NCI-H526 treated with DMSO at 0.1 percent for 48 hours (cell line): ENCODE measurements at places on chromosomes 4 and X.

DNA sequence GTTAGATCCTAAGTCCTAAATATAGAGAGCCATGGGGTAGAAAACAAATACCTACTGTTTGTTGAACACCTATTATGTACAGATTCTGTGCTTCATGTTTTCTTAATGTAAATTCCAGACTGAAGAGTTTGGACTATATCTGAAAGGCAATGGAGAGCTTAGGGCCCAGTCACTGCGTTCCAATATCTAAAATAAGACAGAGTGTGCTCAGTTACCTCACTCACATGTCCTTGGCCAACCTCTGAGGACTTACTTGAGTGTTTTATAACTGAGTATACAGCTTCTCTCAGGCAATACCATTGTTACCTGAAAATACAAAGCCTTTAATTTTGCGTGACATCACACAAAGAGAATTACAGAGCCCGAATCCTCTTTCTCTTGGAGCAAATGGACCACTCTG lies 53.2 kb downstream of the GRIA3 start:
- no peak for DNase-seq

DNA sequence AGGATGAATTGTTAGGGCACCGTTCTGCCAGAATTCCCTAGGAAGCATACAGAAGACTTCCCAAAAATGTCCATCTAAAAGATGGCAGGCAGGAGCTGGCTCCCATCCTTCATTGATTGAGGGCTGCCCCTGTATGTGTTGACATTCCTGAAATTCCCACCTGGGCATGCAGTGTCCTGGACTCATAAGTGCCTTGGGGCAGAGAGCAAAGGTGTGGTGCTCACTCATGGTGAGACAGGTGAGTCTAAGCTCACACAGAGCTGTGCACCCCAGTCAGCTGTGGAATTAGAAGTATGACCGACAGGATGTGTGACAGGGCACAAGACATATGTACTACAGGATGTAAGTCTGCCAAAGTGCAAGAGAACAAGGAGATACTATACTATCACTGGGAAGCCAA lies 271.9 kb downstream of the MID1IP1 start:
- DNase-seq, result no peak

- DNase-seq, result no peak
Observed at GRCh38 chr4:68366600-68366999, 16.7 kb upstream of the YTHDC1 start.

DNA sequence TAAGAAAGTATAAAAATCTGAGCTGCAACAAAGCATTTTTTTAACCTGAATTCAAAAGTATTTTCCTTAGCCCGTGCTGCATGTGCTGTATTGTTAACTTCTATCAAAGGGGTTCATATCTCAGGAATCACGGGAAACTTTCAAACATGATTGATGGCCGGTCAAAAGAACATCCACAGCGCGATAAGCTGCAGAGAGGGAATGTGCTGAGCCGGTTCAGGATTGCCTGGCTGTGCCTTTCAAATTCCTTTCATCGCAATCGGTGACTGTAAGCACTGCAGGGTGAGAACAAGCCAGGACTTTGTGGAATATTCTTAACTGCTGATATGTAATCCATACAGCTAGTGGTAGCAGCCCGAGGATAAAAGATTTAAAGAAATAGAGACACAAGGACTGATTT lies 210.9 kb upstream of the NOCT start:
- DNase-seq, result no peak

GRCh38 chr4:153834901-153835300 lies 46.0 kb upstream of the SFRP2 start:
- no peak for DNase-seq

GRCh38 chr4:40241941-40242340 lies 45.1 kb downstream of the RHOH start:
- DNase-seq, result no peak

- DNase-seq, result peak; percentile 38
Observed at GRCh38 chr4:113636877-113637276, 124.7 kb downstream of the CAMK2D start.

DNA sequence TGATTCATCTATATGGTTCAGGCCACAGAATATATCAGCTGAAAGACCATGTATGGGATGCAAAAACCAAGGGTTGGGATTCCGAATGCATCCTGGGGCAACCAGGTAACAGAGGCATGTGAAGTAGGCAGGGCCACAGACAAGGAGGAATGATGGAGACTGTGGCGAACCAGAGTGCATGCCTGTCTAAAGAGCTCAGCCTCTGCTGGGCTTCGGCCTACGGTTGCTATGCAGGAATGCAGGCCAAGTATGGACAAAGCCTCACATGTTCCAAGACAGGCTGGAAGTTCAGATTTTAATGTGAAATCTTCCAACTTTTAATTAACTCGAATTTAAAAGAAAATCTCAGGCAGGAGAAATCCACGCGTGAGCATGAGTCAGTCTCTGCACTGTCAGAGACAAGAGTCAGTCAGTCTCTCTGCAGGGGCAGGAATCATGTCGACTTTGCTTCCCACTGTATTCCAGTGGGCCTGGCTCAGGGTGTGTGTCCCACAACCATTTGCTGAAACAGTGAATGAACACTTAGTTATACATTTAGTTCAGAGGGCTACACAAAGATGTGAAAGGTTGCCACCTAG lies 344.4 kb downstream of the UNC5C start:
- no peak for DNase-seq

GRCh38 chr4:169269916-169270809 lies 593 bp downstream of the SH3RF1 start:
- peak; percentile 59 for DNase-seq

- no peak for DNase-seq
Observed at GRCh38 chr4:100257567-100257966, 67.3 kb upstream of the DDIT4L start.

DNA sequence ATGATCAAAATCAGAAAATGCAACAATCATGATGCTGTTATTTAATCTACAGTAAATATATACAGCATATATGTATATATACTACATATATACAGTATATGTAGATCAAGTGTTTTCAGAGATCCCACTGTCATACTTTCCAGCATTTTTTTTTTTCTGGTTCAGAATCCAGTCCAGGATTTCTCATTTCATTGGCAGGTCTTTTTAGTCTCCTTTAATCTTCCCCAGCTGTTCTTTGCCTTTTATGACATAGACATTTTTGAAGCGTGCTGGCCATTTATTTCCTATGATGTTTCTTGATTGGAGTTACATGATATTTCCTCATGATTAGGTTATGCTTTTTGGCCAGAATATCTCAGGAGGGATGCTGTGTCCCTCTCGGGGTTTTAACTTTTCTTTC lies 92.0 kb upstream of the TLR2 start:
- DNase-seq, result no peak

DNA sequence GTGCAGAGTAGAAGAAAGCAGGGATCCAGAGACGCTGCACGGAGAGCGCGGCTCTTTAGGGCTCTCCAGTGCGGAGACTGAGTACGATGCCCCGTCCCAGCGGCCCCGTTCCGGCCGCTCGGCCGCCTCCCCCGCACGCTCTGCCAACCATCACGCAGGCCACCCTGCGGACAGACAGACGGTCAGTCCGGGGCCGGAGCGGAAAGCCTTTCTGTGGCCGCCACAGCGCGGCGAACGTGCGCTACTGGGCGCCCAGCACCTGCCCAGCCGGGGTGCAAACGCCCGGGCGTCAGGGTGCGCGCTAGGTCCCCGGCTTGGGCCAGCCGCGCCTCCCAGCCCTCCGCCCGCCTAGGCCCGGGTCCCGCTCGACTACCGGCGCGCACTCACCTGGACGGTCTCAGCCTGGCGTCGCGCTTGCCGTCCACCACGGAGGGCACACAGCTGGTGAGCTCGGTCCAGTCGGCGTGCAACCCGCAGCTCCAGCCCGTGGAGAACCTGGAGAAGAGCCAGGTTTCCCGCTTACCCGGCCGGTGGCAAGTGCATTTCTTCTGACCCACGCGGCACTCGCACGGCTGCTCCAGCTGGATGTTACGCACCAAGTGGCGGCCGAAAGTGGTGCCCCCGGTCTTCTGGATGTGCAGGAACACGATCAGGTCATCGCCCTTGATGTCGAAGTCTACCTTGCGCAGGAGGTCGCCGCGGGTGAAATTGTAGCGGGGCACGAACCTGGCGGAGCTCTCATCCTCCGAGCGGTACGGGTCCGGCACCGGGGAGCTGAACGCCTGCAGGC lies 1.8 kb downstream of the HS6ST2 start:
- DNase-seq, result no peak

- DNase-seq, result no peak
Observed at GRCh38 chr4:57214654-57215411, 104.6 kb upstream of the IGFBP7 start.

DNA sequence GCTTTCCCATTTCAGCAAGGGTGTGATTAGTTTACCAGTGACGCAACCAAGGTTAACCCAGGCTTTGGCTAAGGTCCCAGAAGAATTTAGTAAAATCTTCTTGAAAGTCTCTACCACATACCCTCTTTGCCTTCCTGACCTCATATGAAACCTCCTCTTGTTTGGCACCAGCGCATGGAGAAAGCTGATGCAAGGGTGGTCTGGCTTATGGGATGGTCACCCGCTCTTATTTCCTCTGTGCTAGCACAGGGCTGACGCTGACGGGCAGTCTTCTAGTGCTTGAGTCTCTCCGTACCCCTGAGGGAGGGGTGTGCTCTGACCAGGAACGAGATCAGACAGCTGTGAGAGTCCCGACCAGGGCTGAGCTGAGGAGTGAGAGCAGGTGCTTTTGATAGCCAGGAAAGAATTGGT lies 137.6 kb downstream of the TENM3 start:
- no peak for DNase-seq

GRCh38 chr4:181692965-181693364 lies 550.2 kb upstream of the TENM3 start:
- no peak for DNase-seq

- no peak for DNase-seq
Observed at GRCh38 chrX:54807524-54808108, at the start of gene MAGED2. Gene MAGED2, plus strand, starts transcription at chrX:54807745. Its CDS starts 1,587 bp downstream, at chrX:54809332.

DNA sequence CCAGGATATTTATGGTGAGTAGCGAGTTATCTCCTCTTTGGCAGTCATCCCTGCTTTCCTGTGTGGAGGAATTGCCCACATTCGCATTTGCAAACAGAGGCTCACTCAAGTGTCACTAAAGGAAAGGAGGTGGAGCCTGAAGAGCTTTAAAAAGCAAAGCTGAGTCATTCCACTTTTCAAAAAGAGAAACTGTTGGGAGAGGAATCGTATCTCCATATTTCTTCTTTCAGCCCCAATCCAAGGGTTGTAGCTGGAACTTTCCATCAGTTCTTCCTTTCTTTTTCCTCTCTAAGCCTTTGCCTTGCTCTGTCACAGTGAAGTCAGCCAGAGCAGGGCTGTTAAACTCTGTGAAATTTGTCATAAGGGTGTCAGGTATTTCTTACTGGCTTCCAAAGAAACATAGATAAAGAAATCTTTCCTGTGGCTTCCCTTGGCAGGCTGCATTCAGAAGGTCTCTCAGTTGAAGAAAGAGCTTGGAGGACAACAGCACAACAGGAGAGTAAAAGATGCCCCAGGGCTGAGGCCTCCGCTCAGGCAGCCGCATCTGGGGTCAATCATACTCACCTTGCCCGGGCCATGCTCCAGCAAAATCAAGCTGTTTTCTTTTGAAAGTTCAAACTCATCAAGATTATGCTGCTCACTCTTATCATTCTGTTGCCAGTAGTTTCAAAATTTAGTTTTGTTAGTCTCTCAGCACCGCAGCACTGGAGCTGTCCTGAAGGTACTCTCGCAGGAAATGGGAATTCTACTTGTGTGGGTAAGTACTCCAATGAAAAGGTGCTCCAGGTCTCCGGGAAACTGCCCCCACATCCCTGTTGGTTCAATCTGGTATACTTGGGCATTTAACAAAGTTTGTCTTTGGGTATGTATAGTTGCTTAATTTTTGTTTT lies at the start of gene EGF:
EGF (plus strand) TSS at position 178 of the 890 bp plus-strand sequence; CDS start at position 631, 453 bp downstream.
- DNase-seq, result no peak

- DNase-seq, result no peak
Observed at GRCh38 chr4:149513081-149513480, 302.6 kb downstream of the IQCM start.

DNA sequence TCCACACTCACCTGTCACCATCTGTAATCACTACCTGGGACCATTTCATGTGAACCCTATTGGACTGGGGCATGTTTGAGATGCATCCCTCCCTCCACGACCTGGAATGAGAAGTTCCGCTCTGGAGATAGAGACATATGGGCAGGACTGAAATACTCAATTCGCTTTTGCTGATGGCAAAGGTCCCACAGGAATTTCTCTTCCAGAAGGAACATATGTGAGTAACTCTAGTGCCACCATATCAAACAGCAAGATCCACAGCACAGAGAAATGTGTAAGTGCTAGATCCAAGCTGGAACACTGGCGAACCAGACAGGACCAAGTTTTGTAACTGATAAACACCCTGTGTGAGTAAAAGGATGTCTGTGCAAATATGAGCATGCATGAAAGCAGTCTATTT lies 43.9 kb downstream of the SEL1L3 start:
- no peak for DNase-seq

GRCh38 chr4:113699772-113700171 lies 61.8 kb downstream of the CAMK2D start:
- DNase-seq, result no peak

DNA sequence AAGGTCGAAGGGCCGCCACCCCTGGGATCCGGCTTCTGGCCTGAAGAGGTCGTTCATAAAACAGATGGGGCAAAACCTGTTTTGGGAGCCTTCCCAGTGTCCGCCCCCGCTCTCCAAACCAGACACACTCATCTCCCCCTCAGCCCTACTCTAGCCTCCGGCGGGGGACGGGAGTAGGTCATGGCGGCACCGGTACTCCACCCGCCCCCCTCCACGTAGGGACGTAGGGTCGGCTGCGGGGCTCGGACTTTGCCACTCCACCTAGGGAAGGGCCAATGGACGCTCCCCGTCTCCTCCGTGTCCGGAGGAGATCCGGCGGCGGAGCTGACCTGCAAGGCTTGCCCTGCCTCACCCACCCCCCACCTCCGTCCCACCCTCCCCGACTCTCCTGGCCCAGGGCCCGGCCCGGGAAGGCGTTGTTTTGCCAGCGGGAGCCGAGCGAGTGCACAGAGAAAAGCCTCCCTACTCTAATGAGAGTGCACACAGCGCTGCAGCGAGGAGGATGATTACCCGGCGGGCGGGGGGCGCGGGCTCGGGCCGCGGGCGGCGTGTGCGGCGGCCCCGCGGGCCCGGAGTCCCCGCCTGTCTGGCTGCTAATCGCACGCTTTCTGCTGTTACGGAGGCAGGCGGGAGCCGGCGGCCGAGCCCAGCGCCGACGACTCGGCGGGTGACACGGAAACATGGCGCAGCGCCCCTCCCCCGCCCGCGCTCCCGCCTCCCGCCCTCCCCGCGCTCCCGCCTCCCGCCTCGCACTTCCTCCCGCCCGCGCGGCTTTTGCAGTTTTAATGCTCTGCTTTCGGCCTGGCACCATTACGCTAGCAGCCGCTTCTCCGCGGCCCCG lies 8.3 kb upstream of the BCOR start:
- no peak for DNase-seq

GRCh38 chr4:10106421-10107039 lies 10.1 kb downstream of the WDR1 start:
- DNase-seq, result no peak

DNA sequence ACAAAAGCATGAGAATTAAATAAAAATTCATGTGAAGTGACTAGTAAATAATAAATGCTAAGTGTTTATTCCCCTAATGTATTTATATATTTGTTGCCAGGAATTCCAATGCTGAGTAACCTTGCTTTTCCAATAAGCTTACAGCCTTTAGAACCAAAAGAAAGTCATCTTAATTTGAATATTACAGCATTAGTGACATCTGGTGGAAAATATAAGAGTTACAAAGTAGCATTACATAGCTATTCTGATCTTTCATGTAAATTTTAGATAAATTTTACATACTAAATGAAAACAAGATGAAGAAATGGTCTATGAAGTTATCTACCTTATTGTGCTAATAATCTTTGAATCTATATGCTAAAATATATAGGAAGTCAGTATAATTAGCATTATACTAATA lies 10.4 kb downstream of the MAD2L1 start:
- peak; percentile 31 for DNase-seq

GRCh38 chr4:176034499-176034898 lies 31.1 kb upstream of the WDR17 start:
- DNase-seq, result no peak

- DNase-seq, result no peak
Observed at GRCh38 chr4:6957148-6957520, 47.5 kb downstream of the TBC1D14 start.
